Stimulated activated CD4-positive, alpha-beta T cell treated with anti-CD3 and anti-CD28 coated beads, Interleukin-1b, Interleukin-23, amount 100 ng/mL, for 1 hour (primary cell): ENCODE measurements at places on chromosomes 12 and 14.

DNA sequence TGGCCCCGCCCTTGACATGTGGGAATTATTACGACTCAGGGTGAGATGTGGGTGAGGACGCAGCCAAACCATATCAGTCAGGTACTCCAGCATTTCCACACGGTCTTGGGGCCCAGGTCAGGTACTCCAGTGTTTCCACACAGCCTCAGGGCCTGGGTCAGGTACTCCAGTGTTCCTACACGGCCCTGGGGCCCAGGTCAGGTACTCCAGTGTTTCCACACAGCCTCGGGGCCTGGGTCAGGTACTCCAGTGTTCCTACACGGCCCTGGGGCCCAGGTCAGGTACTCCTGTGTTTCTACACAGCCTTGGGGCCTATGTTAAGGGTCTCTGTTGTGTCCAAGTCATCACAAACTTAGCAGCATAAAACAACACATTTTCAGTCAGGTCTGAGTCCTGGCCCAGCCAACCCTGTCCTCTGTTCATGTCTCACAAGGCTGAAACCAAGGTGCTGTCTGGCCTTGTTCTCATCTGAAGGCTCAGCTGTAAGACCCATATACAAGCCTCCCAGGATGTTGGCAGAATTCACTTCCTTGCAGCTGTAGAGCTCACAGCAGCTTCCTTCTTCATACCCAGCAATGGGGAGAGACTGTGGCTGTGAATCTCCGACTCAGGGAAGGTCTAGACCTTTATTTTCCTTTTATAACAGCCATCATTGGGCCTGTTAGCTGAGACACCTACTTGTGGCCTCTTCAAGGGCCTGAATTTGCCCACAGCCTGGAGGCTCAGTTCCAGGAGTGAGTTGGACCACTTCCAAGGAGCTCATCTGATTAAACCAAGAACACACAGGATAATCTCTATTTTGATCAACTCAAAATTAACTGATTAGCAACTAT is 107.6 kb upstream of the SFSWAP start:
- no peak for DNase-seq

DNA sequence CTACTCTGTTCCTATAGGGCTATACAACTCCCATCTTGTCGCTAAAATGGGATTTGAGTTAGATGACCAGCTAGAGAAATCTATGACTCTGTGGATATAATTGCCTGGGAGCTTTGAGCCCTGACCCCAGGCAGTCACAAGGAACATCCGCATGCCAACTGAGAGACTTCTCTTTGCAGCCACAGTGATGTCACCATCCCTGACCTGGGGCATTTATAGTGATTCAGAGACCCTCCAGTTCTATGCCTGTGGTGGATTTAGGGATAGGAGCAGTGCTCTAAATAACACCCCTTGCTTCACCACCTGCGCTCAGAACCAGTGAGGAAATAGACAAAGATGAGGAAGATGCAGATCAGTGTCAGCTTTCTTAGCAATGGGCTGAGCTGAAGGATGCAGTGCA is 86.2 kb downstream of the RIN3 start:
- DNase-seq, result no peak

GRCh38 chr14:49164074-49164473 is 422.1 kb downstream of the RPS29 start:
- DNase-seq, result no peak

DNA sequence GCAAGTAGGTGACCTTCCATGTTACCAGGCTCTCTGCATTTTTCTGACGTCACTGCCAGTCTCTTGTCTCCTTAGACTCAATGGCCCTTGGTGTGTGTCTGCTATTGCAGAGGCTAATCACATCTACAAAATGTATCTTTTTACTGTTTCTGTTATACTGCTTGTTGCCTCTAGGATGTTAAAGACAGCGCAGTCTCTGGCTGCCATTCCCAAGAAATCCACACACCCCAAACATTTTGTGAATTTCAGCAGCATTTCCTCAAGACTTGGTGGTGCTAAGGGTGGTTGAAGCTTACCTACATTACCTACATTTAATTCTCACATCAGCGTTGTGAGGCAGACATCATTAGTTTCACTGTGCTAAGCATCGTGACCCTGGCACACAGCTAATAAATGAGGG is 87.2 kb downstream of the C12orf75 start:
- DNase-seq, result no peak

DNA sequence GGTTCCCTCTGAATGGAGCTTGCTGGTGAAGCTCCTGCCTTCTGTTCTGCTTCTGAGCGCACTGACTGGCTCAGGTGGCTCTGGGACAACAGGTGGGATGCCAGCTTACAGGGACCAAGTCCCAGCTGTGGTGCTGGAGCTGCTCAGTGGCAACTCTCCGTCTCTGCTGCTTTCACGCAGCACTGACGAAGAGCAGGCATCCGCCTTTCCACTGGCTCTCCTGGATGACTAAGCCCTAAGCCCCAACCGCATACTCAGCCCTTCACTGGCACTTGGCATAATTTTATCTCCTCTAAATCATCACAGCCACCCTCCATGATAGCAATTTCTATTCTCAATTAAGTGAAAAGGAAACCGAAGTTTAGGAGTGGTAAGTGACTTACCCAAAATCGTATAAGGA is 3.7 kb upstream of the RTL1 start:
- DNase-seq, result no peak

DNA sequence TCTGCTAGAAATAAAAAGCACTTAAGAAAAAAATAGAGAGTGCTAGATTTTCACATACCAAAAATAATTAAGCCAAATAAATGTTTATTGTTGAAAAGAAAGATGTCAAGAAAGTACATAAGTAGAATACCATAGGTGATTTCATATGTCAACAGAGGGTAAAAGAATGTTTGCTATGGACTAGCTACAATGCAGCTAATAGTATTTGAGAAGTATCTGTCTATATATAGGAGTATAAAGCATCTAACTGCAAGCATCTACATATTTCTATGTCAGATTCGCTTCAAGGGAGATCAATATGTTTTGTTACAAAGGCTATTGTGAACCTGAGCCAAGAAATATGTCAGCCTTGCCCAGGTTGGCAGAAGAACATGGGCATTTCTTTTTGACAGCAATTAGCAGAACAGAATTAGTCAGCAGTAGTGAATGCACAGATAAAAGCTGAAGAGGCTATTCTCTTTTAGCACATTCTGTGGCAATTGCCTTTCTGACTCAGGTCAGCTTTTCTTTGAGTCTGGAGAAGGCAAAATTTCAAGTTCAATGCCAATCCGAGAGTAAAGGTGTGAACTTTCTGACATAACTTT is 140.1 kb downstream of the ALG10B start:
- DNase-seq, result no peak

DNA sequence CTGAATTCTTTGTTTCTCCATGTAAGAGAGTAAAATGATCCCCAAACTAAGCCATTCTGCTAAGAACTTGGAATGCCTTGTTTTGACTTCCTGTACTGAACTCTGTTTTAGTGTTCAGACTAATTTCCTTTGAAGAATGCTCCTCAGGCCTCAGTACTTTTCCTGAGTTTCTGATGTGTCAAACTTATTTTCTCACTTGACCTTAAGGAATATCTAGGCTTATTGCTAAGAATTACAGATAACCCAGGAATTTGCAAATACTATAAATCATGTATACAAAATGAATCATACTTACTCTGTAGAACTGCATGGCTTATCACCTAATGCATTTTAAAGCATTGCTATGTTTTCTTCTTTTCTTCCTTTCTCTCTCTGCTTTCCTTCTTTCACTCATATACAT is 93.1 kb upstream of the PKP2 start:
- DNase-seq, result no peak

- DNase-seq, result no peak
Measured at GRCh38 chr12:105841840-105842239, 296.9 kb downstream of the NUAK1 start.

- no peak for DNase-seq
Measured at GRCh38 chr12:53808023-53808705, 56.4 kb upstream of the CISTR start.

- no peak for DNase-seq
Measured at GRCh38 chr14:95993768-95994592, 45.2 kb upstream of the C14orf132 start.

DNA sequence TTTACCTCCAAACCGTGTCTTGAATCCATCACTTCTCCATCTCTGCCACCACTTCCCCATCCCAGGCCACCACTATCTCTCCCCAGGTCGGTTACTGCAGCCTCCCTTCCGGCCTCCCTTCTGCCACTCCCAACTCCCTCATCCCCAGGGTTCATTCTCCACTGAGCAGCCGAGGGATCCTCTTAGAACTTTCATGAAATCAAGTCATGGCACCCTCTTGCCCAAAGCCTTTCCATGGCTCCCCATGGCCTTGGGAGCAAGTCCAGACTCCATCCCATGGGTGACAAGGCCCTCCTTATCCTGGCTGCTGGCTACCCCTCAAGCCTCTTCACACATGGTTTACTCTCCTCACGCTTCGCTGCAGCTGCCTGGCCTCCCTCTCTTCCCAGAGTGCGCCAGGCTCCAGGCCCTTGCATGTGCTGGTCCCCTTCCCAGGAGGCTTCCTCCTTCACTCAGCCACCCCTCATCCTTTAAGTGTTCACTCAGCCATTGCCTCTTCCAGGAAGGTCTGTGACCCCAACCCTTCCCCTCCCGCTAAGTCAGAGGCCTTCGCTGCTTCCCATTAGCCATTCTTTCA is 17.9 kb upstream of the SH2B3 start:
- DNase-seq, result no peak

- no peak for DNase-seq
Measured at GRCh38 chr12:49334681-49335080, 2.3 kb downstream of the C1QL4 start.

DNA sequence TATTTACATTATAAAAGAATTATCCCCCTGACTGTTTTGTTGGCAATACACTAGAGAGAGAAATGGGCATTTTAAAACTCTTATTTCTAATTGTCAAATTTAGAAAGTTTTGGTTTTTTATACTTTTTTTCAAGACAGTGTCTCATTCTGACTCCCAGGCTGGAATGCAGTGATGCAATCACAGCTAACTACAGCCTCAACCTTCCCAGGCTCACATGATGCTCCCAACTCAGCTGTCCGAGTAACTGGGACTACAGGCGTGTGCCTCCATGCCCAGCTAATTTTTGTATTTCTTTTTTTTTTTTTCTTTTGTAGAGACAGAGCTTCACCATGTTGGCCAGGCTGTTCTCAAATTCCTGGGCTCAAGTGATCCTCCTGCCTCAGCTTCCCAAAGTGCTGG is 8.3 kb upstream of the OR11H6 start:
- DNase-seq, result no peak

- DNase-seq, result no peak
Measured at GRCh38 chr12:80299976-80300375, 144.1 kb upstream of the PTPRQ start.
